Stimulated activated CD4-positive, alpha-beta T cell treated with anti-CD3 and anti-CD28 coated beads, Interleukin-1b, Interleukin-23, amount 100 ng/mL, for 1 hour (primary cell): ENCODE measurements at places on chromosomes 13 and 19.

- DNase-seq: no peak
Measured at GRCh38 chr13:59607780-59608233, 555.9 kb downstream of the DIAPH3 start.

DNA sequence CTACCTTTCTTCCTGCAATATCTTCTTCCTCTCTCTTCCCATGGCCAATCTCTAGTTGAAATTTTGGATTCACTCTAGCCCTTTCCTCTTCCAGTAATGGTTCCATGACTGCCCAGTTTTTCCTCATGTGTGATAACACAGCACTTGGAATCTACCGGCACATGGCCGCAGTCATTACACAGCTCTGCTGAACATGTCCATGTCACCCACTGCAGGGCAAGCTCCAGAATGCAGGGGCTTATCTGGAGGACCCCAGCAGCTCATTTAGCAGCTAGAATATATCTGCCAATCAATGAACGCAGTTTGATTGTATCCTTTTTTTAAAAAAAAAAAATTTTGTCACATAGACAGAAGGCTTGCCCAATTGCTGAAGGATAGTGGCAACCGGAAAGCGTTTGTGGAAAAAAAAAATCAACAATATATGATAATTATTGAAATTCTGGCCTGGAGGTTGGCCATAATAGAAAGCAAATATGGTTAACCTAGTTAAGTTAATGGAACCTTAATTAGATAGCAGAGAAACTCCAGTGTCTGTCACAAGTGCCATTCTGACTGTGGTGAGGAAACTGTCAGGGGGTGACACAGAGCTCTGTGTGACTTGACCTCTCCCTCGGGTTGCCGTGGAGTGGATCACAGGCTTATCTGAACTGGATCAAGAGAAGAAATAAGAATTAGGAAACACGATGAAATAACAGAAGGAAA, 426.7 kb downstream of the LIG4 start:
- DNase-seq: no peak

DNA sequence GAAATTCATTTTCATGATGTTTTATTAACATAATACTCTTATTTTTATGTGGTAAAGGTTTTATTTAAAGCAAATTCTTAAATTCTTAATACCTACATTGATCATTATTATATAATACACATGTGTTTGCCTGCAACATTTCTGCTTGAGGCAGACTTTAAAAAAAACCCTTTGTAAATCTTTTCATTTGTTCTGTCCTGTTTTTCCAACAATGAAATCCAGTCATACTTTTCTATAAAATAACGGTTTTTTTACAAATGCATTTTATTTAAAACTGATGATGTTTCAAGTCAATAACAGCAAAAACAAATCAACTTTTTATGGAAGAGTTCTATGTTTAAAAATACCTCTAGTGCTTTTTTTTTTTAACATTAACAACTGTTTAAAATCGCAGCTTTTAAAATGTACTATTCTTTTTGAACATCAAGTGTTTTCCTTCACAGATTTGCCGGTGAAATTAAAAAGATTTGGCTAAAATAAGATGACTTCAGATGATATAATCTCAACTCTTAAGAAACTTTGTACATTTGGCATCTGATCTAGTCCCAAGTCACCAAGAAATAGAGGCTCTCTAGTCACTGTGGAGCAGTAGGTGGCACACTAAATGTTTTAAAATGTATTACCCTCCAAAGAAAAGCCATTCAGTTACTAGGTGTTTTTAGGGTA, 5.1 kb downstream of the POU4F1 start:
- DNase-seq: no peak

GRCh38 chr13:67136157-67136556, 94.0 kb downstream of the PCDH9 start:
- DNase-seq: no peak

DNA sequence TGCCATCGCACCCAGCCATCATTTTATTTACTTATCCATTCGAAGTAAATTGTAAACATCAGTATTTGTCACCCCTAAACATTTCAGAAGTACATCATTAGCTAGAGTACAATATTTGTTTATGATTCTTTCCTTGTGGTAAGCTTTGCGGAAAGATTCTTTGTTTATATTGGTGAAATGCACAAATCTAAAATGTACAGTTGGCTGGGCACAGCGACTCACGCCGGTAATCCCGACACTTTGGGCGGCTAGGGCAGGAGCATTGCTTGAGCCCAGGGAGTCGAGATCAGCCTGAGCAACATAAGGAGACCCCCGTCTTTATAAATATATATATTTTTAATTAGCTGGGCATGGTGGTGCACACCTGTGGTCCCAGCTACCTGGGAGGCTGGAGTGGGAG, 10.1 kb downstream of the LGALS7B start:
- no peak for DNase-seq

GRCh38 chr13:85737952-85738351, 61.3 kb downstream of the SLITRK6 start:
- DNase-seq: no peak

DNA sequence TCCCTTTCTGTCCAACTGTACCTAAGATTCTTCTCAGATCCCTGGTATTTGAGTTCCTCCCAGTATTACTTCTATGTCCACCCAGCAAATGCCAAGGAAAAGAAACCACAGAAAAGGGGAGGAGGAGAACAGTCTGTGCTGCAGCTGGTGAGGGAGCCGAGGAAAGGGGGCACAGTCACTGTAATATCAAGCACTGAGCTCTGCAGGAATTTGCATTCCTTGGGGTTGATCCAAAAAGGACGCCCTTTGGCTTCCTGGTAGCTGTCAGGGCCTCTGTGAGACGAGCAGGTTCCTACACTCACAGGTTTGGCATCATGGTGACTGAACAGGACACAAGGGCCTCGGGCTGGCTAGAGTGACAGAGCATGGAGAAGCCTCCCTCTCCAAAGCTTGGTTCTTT, 273.4 kb downstream of the NHLRC3 start:
- DNase-seq: no peak

DNA sequence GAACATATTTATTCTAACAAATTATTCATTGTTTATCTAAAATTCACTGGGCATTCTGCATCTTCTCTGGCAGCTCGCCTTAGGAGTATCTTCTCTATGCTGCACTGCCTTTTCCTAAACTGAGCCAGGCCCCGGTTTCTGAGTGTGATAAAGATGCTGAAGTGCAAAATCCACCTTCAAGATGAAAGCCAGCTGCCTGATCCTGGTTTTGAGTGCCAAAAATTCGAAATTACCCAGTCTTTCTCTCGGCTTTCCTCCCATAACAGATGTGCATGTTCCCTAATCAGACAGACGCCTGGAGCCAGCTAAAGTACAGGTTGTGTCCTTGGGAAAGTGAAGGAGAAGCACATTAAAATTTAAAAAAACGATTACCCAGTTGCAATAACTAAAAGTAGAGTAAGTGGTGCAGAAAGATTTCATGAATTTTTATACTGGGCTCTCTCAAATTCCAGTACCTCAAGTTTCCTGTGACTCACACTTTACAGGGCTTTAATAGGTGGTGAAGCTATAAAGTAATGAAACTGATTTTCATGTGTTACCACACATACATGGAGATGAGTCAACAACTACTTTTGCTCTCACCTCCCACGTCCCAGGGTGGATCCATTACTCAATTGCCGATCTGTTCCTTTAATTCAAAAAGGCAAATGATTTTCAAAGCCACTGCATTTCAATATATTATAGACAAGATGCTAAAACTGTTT, 65.0 kb upstream of the GTF2F2 start:
- DNase-seq: peak; percentile 27

GRCh38 chr13:95920485-95920884, 132.7 kb downstream of the UGGT2 start:
- no peak for DNase-seq

- DNase-seq: no peak
Measured at GRCh38 chr13:57823704-57824103, 192.2 kb downstream of the PCDH17 start.

- DNase-seq: no peak
Measured at GRCh38 chr13:70714993-70715392, 606.7 kb upstream of the KLHL1 start.

GRCh38 chr19:44925114-44925891, 10.9 kb downstream of the APOC1 start:
- DNase-seq: no peak

GRCh38 chr13:74438901-74439300, 304.7 kb upstream of the KLF12 start:
- DNase-seq: no peak

DNA sequence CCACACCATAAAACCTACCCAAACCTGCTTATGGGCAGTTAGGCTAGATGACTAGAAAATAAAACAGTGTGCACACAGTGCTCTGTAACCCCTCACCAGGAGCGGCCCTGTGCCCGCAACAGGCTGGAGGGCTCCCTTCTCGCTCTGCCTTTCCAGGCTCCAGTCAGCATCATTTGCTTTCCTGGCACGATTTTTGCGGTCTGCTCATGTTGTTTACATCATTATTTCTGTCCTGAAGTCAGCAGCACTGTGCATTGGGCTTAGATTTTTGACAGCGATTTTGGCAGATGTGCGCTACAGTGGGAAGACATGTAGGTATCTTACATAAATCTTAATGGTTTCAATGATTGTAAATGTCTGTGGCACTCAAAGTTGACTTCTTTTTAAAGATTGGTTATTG, 344.0 kb downstream of the MTUS2 start:
- no peak for DNase-seq

- DNase-seq: no peak
Measured at GRCh38 chr19:31572976-31573298, 223.7 kb upstream of the TSHZ3 start.

GRCh38 chr19:48836089-48837017, at the start of gene HSD17B14:
TSS of gene HSD17B14 (minus strand) at chr19:48836491. CDS start at chr19:48836411, 80 bp downstream.
- DNase-seq: no peak

GRCh38 chr19:49799798-49800376, 13.2 kb downstream of the FUZ start:
- DNase-seq: no peak

DNA sequence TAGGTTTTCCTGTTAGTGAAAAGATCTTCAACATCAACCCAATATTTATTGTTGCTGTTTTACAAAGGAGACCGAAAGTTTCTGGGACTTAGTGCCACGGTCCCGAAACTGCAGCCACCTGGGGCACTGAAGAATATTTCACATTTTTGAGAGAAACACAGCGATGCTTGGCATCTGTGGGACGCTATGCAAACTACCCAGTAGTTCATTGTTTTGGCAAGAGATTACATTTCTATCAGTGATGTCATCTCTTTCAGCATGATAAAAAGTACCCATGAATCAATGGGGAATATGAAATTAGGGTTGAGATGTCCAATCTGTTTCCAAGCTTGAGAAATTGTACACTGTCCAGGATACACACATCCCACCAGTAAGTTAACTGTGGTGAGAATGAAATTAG, 43.9 kb downstream of the TGDS start:
- DNase-seq: no peak

DNA sequence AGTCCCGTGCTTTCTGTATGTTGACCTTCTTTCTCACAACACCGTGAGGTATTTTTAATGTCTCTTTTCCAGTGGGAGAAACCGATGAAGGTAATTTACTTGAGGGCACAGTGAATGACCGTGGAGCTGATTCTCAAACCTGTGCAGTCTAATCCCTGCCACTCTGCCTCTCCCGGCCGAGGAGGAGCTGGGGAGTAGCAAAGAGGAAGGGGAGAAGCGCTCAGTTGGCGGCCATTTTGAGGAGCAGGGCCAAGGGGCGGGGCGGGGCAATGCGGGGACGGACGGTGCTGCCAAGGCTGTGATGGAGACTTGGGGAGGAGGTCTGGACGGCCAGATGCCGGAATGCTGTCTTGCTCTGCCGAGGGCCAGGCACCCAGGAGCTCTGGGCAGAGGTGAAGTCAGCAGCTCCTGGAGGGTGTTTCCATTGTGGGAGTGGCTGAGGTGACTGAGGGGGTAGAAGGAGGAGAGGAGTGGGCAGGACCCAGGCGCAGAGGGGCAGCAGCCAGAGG, 12.4 kb upstream of the RANBP3 start:
- DNase-seq: no peak

GRCh38 chr19:44723299-44723951, 24.5 kb downstream of the CEACAM16 start:
- no peak for DNase-seq

- no peak for DNase-seq
Measured at GRCh38 chr13:111535523-111535811, 215.0 kb downstream of the TEX29 start.

GRCh38 chr13:48066310-48066989, 28.5 kb downstream of the MED4 start:
- DNase-seq: no peak

GRCh38 chr13:113509989-113510388, 19.5 kb upstream of the DCUN1D2 start:
- no peak for DNase-seq

GRCh38 chr13:60338754-60339153, 58.3 kb upstream of the TDRD3 start:
- DNase-seq: no peak

GRCh38 chr19:32599736-32600157, 18.8 kb downstream of the PDCD5 start:
- peak; percentile 15 for DNase-seq
